ENCODE measurements at places on chromosomes 2 and 18.

GRCh38 chr2:239668042-239668441, 267.2 kb upstream of the HDAC4 start:
- DNase-seq, result no peak

- no peak for DNase-seq
Observed at GRCh38 chr2:15031745-15032240, 399.3 kb downstream of the LRATD1 start.

DNA sequence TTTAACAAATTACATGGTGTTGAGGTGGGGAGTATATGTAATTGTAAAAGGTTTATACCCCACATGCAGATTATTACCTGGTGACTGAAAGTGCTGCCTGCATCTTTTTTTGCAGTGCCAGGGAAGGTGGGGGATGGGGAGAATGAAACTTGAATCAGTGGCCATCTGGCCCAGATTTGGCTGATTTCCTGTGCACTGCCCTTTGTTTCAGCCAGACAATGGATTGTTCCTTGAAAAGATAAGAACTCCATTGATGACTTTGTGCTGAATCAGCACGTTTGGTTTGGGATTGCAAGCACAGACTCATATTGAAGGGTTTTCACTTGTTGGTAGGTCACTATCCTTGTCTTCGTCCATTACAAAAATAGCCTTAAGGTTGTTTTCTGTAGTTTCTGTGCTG, 20.9 kb downstream of the GREB1L start:
- no peak for DNase-seq

DNA sequence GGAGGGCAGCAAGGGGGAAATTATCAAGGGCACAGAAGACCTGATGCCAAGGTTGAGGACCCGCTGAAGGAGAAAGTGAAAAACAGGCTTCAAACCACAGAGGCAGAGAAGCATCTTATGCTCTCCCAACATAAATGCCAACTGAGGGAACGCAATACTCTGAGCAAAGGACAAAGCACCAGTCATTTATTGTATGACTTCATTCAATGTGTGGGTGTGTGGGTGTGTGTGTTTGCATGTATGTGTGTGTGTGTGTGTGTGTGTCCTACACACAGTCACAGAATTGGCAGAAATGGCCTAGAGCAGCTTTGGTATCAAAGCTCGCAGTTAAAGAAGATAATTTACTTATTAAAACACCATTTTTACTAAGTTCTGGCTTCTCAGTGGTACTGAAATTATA, 51.4 kb downstream of the UXS1 start:
- DNase-seq, result no peak

DNA sequence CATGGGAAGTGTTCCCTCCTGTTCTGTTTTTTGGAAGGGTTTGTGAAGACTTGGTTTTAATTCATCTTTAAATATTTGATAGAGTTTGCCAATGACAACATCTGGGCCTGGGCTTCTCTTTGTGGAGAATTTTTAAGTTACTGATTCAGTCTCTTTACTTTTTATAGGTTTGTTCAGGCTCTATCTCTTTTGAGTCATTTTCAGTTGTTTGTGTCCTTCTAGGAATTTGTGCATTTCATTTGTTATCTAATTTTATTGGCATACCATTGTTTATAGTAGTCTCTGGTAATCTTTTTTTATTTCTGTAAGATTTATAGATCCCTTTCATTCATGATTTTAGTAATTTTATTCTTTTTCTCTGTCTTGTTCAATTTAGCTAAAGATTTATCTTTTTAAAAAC, 14.6 kb downstream of the SCLY start:
- no peak for DNase-seq

DNA sequence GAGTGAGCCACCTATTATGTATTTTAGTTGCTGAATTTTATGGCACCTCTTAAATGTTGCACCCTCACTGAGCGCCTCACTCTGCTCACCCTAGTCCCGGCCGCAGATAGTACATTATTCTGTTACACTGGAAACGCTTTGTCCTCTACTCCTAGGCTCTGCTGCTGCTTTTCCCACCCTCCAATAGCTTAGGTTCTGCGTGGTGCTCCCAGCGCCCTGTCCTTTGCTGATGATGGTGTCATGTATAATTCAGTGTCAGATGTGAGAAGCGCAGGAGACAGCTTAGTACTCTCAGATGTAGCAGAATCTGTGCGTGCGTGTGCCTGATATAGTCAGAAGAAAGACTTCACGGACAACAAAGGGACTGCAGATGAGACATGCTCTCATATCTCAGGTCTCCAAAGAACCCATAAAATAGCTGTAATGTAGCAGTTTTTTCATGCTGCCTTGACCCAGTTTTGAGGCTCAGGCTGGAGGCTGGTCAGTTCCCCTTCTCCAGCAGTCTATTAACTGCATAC, 1.4 kb upstream of the REEP1 start:
- no peak for DNase-seq

DNA sequence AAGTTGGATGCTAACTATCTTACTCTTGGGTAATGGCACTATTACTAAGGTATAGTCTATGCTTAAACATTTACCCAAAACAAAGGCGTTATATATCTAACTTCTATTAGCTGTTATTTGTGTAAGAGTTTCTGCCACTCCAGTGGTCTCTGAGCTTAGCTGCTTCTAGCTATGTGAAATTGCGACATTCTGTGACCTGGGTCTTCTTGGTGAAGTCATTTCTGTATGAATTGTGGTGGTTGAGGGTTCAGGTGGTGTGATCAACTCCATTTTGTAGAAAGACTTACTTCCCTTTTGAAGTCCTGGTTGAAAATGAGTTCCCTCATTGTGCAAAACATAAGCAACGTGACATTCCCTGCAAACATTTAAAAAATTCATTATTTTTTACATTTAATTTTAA, 221.6 kb downstream of the PIK3C3 start:
- DNase-seq, result no peak

GRCh38 chr2:76867854-76868253, 654.3 kb downstream of the LRRTM4 start:
- DNase-seq, result no peak

GRCh38 chr2:2325516-2325915, 5.6 kb downstream of the MYT1L start:
- no peak for DNase-seq
